ENCODE measurements at places on chromosomes 2 and 18.

DNA sequence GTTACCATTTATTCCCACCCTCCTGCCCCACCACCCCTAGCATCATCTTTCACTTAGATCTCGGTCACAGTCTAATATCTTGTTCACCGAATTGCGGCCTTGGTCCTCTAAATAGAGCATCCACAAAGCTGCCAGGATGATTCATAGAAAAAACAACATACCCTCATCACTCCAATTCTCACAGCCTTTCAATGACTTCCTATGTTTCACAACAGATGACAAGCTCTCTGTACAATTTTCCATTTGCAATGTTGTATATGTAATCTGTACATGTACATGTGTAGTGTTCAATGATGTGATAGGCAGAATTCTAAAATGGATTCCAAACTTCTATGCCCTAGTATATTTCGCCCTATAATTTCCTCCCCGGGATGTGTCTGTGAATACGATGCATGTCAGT lies 675.6 kb upstream of the CELF4 start:
- DNase-seq = no peak

GRCh38 chr2:227471924-227472264 lies at the start of gene AGFG1:
Gene AGFG1, plus strand, starts transcription at chr2:227472156. Its CDS starts 266 bp downstream, at chr2:227472422.
- peak; percentile 84 for DNase-seq

- no peak for DNase-seq
These were observed 127.3 kb downstream of the SCG2 start for GRCh38 chr2:223474893-223475292.

GRCh38 chr2:221533299-221533698 lies 38.8 kb downstream of the EPHA4 start:
- no peak for DNase-seq

DNA sequence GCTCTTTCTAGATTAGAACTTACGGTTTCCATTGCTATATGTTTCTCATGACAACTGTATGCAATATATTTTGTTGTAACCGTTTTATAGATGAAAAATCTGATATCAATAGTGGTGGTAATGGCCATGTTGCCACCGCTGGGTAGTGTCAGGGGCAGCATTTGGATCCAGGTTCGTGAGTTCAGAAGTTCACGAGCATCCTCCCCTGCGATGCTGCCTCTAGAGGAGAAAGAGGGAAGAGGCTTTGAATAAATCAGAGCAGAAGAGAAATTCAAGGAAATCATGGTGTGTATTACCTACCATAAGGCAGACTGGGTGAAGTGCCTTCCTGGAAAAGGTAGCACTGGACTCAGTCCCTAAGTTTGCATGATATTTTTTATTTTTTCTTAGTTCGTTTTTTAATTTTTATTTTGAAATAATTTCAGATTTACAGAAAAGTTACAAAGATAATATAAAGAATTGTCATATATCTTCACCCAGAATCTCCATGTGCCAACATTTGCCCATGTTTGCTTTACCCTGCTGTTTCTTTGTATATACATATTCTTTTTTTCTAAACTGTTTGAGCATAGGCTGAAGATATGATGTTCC lies 3.3 kb upstream of the ZBTB7C start:
- no peak for DNase-seq

DNA sequence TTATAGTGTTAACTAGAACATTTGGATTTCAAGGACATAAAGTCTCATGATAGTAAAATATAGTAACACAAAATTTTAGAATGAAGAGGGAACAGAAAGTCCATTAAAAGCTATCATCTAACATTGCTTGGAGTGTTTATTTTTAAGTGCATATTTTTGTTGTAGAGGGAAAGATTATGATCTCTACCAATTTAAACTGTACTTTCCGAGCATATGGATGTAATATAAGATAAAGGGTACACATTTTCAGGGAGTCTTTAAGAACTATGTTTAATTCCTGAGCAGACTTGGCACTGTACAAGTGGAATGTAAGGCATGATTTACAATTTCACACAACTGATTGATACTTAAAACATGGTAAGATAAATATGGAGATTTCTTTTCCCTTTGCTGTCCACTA lies 34.2 kb upstream of the ZNF804A start:
- DNase-seq = no peak

DNA sequence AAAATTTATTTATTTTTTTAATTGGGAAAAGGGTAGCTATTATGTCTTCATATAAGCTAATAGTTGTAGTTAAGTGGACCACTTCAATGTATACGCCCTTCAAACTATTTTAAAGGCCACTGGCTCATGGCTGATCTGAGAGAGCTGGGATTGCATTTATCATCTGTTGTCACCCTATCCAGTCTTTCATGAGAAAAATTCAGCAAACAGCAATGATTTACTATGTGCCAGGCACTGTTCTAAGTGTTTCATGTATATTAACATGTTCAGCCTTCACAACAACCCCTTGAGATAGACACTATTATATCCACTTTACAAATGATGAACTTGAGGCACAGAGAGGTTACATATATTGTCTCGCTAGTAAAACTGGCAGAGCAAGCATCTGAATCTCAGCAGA lies 66.1 kb upstream of the ZNF397 start:
- no peak for DNase-seq

GRCh38 chr2:46042207-46042637 lies 255.0 kb upstream of the EPAS1 start:
- DNase-seq = no peak
